Colonic mucosa (tissue), 4 donors: ENCODE measurements at places on chromosomes 5 and 9. TPM values are rescaled to one million over a fixed set of nuclear protein-coding genes. Genes with fewer than 3 reads are reported as not detected.

GRCh38 chr9:33430942-33431341 lies 16.5 kb downstream of the AQP3 start:
- no peak for DNase-seq

Gene CD274
- 1.6 TPM for total RNA-seq

DNA sequence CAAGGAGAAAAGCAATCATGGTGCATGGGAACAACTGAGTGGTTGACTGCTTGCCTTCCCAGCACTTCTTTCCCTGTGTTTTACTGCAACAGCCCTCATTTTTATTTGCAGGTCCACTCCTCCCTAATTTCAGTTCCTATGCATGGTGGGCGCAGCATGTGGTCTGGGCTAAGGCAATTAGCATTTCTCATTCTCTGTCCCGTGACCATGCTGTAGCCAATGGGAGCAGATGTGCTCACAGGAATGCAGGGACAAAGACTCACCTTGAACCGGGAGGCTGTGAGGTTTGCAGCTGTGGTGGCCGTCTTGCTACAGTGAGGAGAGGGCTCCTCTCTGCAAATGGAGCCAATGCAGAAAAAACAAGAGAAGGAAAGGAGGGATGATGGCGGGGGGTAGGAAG lies 315.5 kb downstream of the SLIT3 start:
- DNase-seq = no peak

DNA sequence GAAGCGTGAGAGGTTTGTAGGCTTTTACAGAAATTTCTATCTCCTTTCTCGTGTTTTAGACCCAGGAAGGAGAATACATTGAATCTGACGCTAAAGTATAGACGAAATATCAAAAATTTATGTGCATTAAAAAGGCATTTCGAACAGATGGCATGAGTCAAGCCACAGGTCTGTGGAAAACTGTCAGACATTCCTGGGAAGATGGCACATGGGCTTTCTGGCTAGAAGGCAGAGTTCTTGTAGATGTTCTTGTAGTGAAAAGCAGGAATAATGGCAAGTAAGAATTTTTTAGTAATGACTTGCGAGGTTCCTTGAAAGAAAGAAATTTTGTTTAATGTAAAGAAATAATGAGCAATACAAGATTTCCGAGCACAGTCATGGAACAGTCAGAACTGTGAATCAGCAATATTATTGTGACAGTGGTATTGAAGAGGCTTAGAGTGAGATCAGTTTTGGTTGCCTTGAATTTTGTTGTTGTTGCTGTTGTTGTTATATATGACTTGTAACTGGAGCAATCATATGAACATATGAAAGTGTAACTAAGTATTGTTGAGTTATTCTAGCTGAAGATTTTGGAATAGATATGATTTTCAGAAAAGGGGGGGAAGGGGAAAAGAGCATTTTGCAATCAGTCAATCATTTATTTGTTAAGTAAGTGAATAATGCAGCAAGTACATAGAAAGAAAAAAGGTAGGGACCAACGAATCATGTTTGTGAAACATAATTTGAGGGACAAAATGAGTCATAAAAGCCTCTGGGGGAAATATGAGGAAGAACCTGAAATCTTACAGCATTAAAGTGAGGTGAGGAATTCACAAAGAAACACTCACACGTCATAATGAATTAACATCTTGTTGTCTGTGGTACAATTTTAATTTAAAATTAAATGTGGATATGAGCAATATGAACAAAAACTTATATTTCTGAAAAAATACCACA lies 339.0 kb upstream of the CTNND2 start:
- DNase-seq = no peak

Gene CTNND2
- total RNA-seq = 1.1 TPM

- no peak for DNase-seq
Measured at GRCh38 chr5:125152461-125153189, 406.2 kb upstream of the ZNF608 start.

Gene IFNB1
- total RNA-seq = not detected

- DNase-seq = no peak
Measured at GRCh38 chr5:40404613-40405012, 275.1 kb upstream of the PTGER4 start.

- DNase-seq = no peak
Measured at GRCh38 chr5:72515211-72515610, 8.0 kb upstream of the ZNF366 start.

DNA sequence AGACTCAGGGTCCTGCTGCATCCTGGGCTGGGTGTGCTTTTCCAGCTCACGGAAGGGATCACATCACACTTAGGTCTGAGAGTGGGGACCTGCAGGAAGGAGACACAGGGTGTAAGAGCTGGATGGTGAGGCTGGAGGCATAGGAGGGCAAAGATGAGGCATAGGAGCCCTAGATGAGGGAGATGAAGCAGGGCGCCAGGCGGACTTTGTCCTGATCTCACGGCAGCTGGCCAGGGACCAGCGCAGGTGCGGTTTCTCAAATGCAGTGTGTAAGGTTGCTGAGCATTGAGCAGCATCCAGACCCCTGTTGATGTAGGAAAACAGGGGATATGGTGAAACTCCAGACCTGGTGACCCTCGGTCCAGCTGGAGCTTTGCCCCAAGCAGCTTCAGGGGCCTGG lies 156.5 kb downstream of the PSAT1 start:
- no peak for DNase-seq

- DNase-seq = no peak
Measured at GRCh38 chr9:108609227-108609896, 246.4 kb downstream of the ACTL7B start.

GRCh38 chr5:6607559-6607936 lies 25.3 kb downstream of the NSUN2 start:
- no peak for DNase-seq

- DNase-seq = no peak
Measured at GRCh38 chr9:101968392-101968791, 229.9 kb upstream of the GRIN3A start.

DNA sequence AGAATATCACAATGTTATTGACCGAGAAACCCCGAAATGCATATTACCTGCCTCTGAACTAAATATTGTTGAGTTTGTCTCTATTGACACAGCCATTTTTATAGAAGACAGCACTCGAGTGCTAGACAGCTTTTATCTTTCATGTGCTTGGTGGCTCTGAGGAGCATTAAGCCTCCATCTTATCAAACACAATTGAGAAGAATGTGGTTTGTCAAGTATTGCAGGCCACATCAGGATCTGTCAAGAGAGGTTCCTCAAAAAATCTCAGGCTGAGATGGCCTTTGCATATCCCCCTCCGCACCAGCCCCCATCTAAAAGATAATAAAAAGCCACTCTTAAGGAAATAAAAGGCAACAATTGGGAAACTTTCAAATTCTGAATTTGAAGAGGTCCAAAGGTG lies 284.8 kb downstream of the DENND1A start:
- DNase-seq = no peak

Gene TMEM252
- not detected for total RNA-seq

DNA sequence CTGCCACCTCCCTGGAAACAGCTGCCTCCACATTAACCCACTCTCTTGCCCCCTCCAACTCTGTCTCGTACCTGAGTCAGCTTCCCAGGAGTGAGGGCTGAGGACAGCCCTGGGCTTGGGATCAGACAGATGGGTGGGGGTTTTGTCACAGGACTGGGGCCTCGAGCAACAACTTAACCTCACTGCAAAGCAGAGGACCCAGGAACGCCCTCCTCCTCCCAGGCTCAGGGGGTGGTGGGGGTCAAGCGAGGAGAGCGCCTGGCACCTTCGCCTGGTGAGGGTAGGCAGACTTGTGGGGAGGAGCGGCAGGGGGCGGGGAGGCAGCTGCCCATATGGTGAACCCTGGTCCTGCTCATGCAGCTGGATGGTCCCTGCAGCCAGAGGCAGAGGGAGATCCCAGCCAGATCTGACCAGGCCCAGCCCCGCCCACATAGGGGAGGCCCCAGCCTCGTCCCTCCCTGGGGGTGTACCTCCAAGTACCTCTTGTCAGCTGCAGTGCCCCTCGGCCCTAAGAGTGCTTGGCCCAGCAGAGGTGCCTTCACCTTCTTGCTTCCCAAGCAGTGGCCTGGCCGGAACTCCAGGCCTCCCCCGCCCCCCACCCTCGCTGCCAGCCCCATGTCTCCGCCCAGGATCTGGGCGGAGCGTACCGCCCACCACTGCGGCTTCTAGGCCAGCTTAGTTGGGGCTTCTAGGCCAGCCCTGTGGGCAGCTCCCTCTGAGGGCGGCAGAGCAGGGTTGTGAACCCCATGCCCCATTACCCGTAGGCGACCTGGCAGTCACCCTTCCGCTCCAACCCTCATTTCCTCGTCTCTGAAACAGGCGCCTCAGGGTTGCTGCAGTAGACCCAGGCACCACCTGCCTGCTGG lies at the start of gene SARDH:
Gene SARDH, minus strand, starts transcription at position 579 of the 866 bp plus-strand sequence. CDS start 4,179 bp downstream, outside the sequence.
- DNase-seq = peak; percentile 45

- DNase-seq = no peak
Measured at GRCh38 chr5:90014420-90014819, 395.1 kb downstream of the CETN3 start.

DNA sequence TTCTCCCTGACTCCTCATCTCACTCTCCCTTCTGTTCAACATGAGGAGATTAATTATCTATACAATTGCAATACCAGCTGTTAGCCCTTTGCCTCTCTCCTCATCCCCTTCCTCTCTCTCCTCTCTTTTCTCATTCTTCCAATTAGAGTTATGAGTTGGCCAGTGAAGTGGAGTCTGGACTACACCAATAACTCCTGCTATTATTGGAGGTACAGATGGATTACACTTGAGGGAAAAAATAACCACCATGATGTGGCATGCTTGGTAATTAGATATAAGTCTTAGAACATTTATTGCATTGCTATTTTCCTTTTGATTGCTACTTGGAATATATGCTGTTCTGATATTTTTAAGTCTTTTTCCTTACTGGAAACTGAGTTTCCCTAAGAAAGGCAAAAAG lies 159.2 kb downstream of the FRMD3 start:
- no peak for DNase-seq

Gene CCDC180
- 1.5 TPM for total RNA-seq

- no peak for DNase-seq
Measured at GRCh38 chr5:18811661-18812060, 1176.3 kb downstream of the CDH18 start.
